ENCODE measurements at places on chromosomes 12 and 14.
A peak's percentile ranks its signal among the peaks of the same experiment; 100 is the strongest.

- no peak for DNase-seq
Observed at GRCh38 chr12:1662761-1663439, 28.0 kb upstream of the ADIPOR2 start.

GRCh38 chr12:124582108-124582424 is 14.7 kb upstream of the NCOR2 start:
- DNase-seq, result no peak

DNA sequence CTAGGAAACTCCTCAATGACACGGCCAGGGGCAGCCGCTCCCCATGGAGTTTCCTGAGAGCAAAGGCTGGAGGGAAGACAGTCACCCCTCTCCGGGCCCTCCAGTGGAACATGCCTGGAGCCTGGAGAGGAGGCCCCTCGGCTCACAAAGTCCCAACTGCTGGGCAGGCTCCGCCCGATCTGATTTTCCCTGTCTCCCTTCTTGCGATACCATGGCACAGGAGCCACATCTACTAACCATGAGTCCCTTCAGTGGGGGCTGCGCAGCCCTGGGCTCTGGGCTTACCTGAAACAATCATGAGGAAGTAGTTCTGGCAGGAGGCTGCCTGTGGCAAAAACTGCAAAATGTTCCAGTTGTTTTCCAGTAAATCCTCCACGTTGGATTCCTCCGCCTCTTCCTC is 15.3 kb downstream of the P2RX2 start:
- DNase-seq, result no peak

- peak; percentile 88 for DNase-seq
Observed at GRCh38 chr14:59464486-59465315, 479 bp downstream of the GPR135 start.

- no peak for DNase-seq
Observed at GRCh38 chr14:94646481-94646880, 34.3 kb downstream of the SERPINA3 start.

GRCh38 chr14:21703357-21704326 is 30.0 kb upstream of the OR4E1 start:
- no peak for DNase-seq

DNA sequence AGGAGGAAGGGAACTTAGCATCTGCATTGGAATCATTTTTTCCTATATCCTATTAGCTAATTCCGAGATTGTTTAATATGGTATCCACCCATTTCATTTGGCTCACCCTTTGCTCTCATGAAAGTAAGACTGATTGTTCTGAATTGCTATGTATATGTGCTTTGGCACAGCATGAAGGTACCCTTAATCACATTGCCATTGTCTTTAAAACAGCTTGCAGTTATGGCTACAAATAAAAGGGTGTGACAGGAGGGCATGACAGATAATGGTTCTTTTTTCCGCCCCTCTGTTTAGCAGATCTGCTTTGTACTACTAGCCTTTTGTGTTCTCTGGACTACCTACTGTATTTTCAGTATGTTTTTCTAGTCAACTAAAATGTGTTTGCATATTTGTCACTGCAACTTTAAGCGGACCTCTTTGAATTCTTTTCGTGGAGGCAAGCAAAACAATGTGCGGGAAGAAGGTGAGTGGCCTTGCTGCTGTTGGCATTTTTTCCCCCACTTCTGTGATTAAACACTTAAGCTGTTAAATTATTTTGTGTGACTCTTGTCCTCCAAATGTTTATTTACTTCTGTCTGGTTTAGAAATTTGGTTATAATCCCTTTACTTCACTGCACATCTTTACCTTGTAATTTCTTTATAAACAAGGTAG is 35.8 kb downstream of the FBXO34 start:
- no peak for DNase-seq

DNA sequence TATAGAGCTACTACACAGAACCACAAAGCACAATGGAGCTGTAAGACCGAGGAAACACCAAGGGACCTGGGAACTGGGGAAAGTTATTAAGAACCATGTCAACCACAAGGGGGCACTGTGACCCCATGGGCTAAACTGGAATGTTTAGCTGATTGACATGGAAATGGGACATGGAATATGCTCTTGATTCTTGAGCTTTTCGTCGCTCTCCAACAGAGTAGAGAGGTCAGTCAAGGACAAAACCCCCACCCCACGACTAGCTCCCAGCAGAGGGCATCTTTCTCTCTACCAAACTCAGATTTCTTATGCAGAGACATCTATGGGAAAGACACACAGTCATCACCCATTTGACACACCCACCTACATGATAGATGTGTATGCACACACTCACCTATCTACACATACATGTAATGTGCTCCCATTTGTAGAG is 10.1 kb downstream of the NDRG2 start:
- DNase-seq, result peak; percentile 91
